DMS79 (cell line): ENCODE measurements at places on chromosomes 2 and 18.

GRCh38 chr2:86632672-86633071 is 9.0 kb upstream of the RNF103 start:
- DNase-seq: no peak

DNA sequence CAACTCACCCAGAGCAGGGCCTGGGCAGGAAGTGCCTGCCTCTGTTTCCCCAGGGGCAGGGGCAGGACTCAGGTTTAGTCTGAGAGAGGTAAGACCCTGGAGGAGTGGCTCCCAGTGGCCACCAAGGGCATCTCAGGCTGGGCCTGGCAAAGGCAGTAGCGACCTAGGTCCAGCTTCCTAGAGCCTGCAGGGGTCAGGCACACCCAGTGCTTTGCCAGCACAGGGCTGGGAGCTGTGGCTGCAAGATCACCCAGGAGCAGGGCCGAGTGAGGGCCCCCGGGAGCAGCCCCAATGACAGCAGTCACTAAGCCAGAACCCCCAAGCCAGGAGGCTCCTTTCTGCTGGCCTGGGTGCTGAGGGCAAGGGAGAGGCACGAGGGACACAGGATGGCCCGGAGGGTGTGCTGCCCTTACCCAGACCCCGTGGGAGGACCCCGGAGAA is 8.8 kb upstream of the DUSP2 start:
- DNase-seq: no peak

- no peak for DNase-seq
Measured at GRCh38 chr2:54047091-54047490, 68.3 kb upstream of the ACYP2 start.

GRCh38 chr2:128374001-128374710 is 55.5 kb upstream of the HS6ST1 start:
- peak; percentile 34 for DNase-seq

- DNase-seq: no peak
Measured at GRCh38 chr2:134337631-134338030, 83.8 kb downstream of the MGAT5 start.

DNA sequence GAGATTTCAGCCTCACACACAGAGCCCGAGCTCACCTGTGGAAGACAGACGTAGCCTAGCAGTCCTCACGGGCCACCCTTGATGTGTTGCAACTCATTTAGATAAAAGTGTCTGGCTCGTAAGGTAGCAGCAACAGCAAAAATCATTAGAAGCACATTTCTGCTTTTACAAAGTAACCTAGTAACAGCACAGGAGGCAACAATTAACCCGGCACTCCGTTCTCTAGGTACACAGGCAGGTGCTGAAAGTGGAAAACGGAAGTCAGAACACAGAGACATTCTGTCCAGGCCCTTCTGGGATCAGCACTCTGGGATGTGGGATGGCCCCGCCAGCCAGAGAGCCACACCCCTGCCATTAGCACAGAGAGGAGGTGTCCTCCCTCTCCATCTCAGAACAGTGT is 99.3 kb downstream of the KLHL29 start:
- DNase-seq: no peak

- no peak for DNase-seq
Measured at GRCh38 chr18:74918276-74918790, 290.6 kb downstream of the PTGR3 start.

DNA sequence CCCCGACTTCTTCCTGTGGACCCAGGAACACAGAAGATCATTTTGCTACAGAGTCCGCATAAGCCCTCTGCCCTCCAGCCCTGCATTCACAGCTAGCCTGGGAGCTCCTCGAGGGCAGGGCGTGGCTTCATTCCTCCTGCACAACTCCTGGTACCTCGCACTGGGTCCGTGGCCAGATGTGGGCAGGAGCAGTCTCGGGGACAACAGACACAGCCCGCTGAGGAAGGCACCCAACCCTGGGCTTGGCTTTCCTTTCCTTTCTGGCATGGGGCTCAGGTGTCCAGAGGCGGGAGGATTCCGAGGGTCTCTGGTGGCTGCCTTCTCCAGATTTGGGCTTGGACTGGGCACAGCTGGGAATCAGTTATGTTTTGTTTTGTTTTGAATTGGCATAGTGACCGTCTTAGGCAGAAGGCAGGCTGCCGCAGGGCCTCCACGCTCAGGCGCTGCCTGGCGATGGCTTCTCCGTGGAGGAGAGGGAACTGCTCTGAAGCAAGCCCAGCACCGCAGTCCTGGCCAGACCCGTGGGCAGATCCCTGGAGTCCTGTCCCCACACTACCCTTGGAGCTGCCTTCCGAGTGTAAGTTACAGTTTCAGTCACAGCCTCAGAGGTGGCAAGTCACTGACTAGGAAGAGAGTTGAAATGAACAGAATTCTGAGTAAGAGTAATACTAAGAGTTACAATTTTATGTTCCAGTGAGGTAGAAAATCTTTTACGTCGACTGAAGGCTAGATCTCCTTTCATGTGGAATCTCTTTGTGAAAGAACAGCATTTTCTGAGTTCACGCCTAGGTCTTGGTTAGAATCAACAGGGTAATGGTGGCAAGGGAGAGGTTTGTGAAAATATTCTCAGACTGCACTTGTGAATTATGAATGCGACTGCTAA is 47.9 kb downstream of the LDLRAD4 start:
- no peak for DNase-seq

DNA sequence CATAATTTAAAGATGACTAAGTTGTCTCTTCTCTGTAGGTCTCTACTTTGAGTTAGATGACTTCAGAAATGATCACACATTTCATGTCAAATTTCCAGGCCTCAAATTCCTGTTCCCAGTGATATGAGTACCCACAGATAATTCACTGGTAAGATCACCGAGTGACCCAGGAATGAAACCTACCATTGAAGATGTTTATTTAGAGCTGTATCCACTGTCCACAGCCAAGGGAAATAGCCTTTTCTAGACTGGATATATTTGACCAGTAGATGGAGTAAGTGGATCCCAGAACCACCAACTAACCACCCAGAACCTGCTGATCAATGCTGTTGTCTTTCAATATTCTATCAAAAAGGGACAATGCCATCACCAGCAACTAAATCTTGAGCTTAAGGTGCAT is 238.8 kb downstream of the SLC8A1 start:
- no peak for DNase-seq

DNA sequence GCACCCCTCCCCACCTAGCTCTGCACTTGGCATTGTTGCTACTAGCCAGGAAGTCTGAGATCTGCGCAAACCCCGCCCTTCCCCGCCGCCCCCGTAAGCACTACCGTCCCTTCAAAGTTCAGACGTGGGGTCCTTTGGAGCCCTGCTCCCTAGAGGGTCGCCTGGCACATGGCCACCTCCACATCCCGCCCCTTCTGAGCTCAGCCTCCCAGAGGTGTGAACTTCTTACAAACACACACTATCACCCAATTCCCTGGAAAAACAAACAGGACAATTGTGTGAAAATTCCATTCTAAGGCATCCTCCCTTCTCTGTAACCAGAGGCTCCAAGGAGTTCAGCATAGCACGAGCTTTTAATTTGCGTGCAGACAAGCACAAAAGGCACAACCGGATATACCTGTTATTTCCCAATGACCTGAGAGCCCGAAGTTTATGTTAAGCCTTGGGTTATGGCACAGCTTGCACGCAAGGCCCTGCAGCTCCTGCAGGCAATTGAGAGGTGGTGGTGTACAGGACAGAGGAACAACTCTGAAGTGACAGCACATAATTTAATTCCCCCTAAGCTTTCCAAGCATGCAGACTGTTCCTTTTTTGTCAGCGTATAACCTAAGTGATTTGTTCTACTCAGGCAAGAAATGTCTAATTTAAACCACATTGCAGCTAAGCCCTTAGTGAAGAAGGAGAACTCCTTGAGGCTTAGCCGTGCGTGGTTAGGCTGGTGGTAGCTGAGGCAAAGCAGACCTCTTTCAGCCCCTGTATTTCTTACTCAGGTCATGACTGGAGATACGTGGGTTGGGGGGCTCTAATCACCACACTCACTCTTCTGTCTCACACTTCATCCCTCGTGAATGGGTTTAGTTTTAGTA is 20.3 kb upstream of the CYP1B1 start:
- DNase-seq: peak; percentile 48

GRCh38 chr2:179963626-179964025 is 43.5 kb downstream of the CWC22 start:
- DNase-seq: no peak

DNA sequence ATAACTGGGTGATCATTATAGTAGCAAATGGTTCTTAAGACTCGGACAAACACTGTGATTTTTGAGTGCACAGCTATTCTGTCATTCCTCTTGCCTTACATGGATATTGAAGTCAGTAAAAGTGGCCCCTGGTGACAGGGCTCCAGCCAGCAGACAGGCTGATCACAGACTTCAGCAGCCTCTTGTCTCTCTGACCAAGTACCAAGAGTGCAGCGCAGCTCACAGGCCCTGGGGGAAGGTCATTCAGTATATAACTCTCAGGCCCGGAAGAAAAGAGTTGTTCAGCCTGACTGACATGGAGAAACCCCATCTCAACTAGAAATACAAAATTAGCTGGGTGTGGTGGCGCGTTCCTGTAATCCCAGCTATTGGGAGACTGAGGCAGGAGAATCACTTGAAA is 202.6 kb downstream of the HRH4 start:
- no peak for DNase-seq

DNA sequence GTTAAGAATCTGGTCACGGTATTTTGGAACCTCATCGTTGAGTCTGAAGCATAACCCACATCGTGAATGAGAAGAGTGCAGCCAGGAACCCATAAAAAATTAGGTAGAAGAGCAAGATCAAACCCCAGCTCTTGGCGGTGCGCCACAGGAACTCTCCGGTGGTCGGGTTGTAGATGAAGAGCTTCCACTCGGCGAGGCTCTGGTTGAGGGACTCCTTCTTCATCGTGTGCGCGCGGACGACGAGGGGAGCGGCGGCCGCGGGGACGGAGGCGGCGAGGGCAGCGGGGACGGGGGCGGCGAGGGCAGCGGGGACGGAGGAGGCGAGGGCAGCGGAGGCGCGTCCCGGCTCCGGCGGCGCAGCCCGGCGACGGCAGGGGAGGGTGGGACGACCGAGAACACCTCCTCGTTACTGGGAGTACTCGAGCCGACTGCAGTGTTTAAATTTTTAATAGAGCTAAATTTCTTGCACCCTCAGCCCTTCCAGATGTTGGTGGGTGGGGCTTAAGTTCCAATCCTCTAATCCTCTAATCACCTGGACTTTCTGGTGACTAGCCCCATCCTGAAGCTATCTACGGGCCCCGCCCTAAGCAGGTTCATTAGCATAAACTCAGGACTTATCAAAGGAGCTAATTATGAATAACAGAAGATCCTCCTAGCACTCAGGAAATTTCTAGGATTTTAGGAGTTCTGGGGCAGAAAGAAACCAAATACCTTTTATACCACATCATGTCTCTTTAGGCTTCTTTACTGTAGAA is 20.4 kb upstream of the PAPOLG start:
- peak; percentile 55 for DNase-seq

DNA sequence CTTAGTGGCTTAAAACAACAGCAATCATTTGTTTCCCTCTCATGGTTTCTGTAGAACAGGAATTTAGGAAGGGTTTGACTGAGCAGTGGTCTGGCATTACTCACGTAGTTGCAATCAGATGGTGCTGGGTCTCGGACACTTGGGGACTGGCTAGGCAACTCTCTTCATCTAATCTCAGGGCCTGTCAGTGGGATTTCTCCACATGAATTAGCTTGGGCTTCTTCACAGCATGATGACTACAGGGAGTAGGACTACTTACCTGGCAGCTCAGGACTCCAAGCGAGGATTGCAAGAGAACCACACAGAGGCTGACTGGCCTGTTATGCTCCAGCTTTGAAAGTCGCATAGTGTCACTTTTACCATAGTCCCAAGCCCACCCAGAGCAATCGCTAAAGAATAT is 125.1 kb downstream of the TTC27 start:
- DNase-seq: no peak

DNA sequence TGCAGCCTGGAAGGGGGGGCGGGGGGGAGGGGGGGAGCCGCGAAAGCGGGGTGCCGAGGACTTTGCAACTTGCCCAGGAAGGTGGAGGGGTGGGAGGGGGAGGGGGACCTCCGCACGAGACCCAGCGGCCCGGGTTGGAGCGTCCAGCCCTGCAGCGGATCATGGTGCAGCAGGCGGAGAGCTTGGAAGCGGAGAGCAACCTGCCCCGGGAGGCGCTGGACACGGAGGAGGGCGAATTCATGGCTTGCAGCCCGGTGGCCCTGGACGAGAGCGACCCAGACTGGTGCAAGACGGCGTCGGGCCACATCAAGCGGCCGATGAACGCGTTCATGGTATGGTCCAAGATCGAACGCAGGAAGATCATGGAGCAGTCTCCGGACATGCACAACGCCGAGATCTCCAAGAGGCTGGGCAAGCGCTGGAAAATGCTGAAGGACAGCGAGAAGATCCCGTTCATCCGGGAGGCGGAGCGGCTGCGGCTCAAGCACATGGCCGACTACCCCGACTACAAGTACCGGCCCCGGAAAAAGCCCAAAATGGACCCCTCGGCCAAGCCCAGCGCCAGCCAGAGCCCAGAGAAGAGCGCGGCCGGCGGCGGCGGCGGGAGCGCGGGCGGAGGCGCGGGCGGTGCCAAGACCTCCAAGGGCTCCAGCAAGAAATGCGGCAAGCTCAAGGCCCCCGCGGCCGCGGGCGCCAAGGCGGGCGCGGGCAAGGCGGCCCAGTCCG is 540 bp downstream of the SOX11 start:
- DNase-seq: peak; percentile 42

DNA sequence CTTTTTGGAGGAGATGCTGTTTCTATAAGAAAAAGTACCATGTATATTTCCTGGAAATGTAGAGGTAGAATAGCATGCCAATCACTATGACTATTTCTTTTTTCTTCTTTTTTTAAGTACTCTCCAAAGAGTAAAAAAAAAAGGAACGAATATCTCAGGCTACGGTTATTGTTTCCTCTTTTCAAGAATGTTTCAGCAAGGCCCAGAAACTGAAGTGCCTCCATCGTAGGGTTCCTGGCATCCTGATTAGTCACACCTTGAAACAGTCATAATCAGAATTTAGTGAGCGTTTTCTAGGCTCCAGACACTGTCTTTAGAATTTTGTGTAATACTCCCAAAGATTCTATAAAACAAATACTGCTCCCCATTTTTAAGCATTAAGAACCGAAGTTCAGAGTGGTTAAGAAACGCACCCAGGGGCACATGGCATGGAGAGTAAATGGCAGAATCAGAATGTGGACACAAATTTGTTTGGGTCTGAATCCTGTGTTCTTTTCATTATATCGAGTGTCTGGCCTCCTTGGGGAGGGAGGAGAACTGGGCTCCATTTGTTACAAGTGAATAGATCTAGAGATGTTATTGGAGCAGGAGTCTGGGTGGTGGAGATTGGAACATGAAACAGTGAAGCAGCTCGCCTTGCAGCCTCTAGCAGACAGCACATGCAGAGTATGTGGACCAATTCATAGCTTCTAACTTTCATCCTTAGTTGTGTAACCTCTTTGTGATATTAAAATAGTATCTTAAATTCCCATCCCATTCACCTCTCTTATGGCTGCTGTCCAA is 26.7 kb downstream of the ZEB2 start:
- DNase-seq: no peak

DNA sequence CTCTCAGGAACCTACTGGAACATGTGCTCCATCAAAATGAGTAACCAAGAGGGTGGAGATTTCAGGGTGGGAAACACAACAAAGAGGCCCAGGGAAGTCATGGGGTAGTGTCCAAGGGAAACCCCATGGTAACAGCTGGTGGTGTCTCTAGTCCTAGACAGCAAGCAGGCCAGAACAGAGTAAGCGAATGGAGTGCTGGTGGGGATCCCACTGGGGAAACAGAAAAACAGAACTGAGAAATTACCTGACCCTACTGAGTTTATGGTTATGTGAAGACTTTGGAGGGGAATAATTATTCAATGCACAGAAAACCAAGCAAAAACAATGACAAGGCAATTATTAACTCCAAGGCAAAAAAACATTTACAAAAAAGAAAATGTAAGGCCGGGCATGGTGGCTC is 16.9 kb downstream of the ERCC3 start:
- no peak for DNase-seq
